ENCODE measurements at places on chromosomes 7 and 10.

DNA sequence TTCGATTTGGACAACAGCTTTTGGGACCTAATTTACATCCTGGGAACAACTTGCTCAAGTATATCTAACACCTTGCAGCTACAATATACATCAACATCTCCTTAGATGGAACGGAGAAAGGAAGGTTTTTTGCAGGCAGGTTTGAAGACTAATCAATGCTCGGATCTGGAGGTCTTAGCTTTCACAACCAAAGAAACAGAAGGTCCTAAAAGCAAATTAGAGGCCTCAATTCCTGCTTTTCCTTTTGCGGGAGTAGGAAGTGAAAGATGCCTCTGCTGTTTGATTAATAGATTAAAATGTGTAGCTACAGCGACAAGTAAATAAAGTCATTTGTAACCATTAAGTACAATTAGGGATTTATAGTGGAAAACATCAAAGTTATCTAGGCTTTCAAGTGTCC is 3.7 kb upstream of the SP8 start:
- DNase-seq = no peak

DNA sequence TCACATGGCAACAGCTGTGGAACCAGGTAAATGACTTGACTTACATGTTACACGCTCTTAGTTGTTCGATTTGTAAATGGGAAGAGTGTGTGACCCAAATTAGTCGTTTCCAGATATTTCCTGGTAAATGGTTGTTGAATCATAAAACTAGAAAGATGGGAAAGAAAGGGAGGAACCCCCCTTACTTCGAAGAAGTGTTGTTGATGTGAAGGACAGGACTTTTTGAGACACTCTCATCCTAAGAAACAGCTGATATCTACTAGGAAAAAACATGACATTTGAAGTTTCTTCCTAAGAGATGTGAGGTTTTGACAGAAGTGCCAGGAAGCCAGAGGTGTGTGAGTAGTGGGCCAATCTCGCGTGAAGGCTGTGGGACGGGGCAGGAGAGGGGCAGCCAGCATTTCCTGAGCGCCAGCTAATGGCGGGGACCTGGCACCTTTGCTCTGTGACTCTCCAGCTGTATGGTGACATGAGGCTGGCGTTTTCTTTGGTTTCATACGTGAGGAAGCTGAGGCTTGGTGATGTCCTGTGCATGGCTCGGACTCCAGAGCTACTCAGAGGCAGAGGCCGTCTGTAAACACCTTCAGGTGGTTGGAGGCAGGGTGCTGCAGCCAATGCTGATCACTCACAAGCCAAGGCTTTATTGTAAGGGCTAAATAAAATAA is 53.7 kb downstream of the IKZF1 start:
- no peak for DNase-seq

GRCh38 chr7:104160375-104160774 is 47.4 kb downstream of the ORC5 start:
- DNase-seq = peak; percentile 75

GRCh38 chr10:78820007-78820362 is 248.8 kb upstream of the ZMIZ1 start:
- DNase-seq = no peak

GRCh38 chr7:86320341-86320740 is 323.4 kb upstream of the GRM3 start:
- DNase-seq = no peak

DNA sequence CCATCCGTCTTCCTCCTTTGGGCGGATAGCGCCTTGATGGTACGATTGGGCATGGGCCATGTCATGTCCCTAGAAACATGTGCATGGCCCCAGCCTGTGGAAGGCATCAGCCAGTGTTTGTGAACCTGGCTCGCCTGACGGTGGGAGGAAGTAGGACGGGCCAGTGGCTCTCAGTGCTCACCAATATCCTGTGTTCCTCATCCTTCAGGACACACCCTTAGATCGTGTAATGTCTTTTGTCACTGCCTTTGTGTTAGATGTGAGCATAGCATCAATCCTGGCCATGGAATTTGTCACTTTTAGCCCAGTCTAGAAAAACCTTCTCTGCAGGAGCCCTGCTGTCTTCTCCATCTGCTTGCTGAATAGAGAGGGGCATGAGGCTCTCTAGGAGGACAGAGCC is 77.6 kb downstream of the PFKFB3 start:
- DNase-seq = peak; percentile 68

Data from cerebellar cortex (tissue), 1 donor.